ENCODE measurements at places on chromosomes 5 and 9.

DNA sequence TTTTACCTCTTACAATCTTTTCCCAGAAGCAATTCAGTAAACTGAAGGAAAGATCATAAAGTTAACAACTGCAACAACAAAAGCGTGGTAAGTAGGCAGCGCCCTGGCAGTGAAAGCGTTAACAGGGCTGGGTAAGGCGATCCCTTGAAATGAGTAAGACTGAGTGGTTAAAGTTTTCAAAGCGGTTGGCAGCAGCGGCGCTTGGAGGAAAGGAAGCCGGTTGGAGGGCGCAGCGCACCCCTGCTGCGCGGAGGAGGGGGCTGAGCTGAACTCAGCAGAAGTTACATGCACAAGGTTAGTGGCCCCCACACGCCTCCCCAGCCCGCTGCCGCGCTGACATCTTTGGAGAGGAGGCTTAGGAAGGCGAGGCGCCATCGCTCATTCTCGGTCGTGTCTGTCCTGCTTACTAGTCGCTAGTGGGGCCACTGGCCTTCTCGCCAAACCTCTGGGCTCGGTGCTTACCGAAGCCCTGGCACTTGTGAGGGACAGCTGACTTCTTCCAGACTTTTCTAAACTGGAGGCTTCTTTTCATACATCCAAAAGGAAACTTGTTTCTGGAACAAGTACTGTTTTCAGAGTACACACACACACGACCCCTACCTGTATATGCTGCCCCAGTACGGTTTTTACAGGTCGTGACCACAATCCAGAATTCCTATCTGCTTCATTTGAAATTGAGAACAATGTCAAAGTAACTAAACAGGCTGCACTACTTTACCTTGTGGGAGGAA is at the start of gene SH3RF2:
Gene SH3RF2 (plus strand): TSS at position 178 of the 731 bp plus-strand sequence. CDS start 1,351 bp downstream, outside the sequence.
- DNase-seq = peak; percentile 85
- no peaks in the 10 kb centered on the region for H3K36me3 ChIP-seq
- H3K27me3 ChIP-seq = no peaks in the 10 kb centered on the region
- H3K27ac ChIP-seq = peak within 1 kb of the TSS; percentile 85

GRCh38 chr9:114662081-114662989 is 4.7 kb upstream of the TEX53 start:
- peak; percentile 68 for DNase-seq
- H3K4me1 ChIP-seq = no peaks in the 10 kb centered on the region
- H3K36me3 ChIP-seq = no peaks in the 10 kb centered on the region
- H3K4me3 ChIP-seq = no peak overlapping the region
- no peak overlapping the region for H3K27ac ChIP-seq
- peaks cover 5% of the 10 kb centered on the region for H3K27me3 ChIP-seq

DNA sequence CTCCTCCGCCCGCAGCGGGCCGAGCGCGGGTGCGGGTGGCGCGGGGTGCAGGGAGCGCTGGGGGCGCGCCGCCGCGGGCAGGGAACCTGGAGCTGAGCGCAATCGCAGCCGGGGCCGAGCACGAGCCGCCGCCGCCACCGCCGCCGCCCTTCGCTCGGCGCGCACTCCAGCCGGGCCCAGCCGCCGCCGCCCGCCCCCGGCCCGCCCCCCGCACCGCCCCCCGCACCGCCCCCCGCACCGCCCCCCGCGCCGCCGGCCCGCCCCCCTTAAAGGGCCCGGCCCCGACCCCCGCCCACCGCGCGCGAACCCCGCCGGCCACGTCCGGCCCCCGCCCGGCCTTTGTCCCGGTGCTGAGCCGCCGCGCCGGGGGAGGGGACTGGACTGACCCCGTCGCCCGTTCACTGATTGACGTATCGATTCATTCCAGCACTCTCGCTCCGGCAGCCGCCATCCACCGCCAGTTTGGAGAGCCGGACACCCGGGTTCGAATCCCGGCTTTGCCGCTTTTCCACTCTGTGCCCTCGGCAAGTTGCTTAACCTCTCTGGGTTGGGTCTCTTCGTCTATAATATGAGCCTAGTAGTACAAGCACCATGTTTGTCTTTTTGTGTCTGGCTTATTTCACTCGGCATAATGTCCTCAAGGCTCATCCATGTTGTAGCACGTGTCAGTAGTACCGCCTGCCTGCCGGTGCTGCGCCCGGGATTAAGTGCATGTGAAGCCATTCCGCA is at the start of gene SH3PXD2B:
Gene SH3PXD2B (minus strand): TSS at position 168 of the 729 bp plus-strand sequence. CDS start 173 bp downstream, outside the sequence.
- H3K27me3 ChIP-seq = no peaks in the 10 kb centered on the region
- peak within 1 kb of the TSS; percentile 90 for H3K4me3 ChIP-seq
- no peaks in the 10 kb centered on the region for H3K36me3 ChIP-seq
- peak within 1 kb of the TSS; percentile 93 for H3K27ac ChIP-seq

GRCh38 chr5:139764886-139765408 is 30.7 kb upstream of the PSD2 start:
- DNase-seq = no peak
- no peak overlapping the region for H3K4me3 ChIP-seq
- peaks cover 21% of the 10 kb centered on the region for H3K27me3 ChIP-seq
- peaks cover 7% of the 10 kb centered on the region for H3K4me1 ChIP-seq
- H3K27ac ChIP-seq = no peak overlapping the region

- no peaks in the 10 kb centered on the region for H3K27me3 ChIP-seq
- DNase-seq = peak; percentile 13
- peak overlapping the region; percentile 77 for H3K27ac ChIP-seq
- H3K4me1 ChIP-seq = no peaks in the 10 kb centered on the region
These were observed 435 bp downstream of the ZNF189 start for GRCh38 chr9:101398930-101399642.

DNA sequence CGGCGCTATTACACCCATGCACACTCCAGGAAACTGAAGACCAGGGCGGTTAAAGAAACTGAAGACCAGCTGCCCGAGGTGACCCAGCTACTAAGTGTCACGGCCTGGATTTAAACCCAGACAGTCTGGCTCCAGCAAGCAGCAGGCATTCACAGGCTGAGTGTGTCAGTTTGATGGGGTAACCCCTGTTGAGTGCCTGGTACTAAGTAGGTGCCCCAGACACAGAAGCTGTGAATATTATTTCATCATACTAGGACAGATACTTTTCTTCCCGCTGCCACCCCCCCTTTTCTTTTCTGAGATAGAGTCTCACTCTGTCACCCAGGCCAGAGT is 7.3 kb downstream of the ENG start:
- no peak overlapping the region for H3K4me3 ChIP-seq
- peaks cover 10% of the 10 kb centered on the region for H3K4me1 ChIP-seq
- H3K27ac ChIP-seq = peak overlapping the region; percentile 46
- H3K36me3 ChIP-seq = no peaks in the 10 kb centered on the region
- no peak for DNase-seq

GRCh38 chr5:15737036-15737821 is 237.2 kb downstream of the FBXL7 start:
- DNase-seq = no peak
- no peaks in the 10 kb centered on the region for H3K27me3 ChIP-seq
- H3K4me1 ChIP-seq = peaks cover 7% of the 10 kb centered on the region

GRCh38 chr5:129020683-129021082 is 55.4 kb downstream of the SLC27A6 start:
- no peak overlapping the region for H3K27ac ChIP-seq
- H3K4me3 ChIP-seq = no peak overlapping the region
- no peaks in the 10 kb centered on the region for H3K27me3 ChIP-seq
- H3K36me3 ChIP-seq = no peaks in the 10 kb centered on the region
- H3K4me1 ChIP-seq = no peaks in the 10 kb centered on the region

Measured in hepatocyte (in vitro differentiated cells).